ENCODE measurements at places on chromosomes 1 and 21.

- DNase-seq = no peak
Measured at GRCh38 chr1:20220036-20220435, 33.7 kb upstream of the PLA2G2C start.

- no peak for DNase-seq
Measured at GRCh38 chr1:72230746-72231145, 51.6 kb downstream of the NEGR1 start.

- no peak for DNase-seq
Measured at GRCh38 chr21:39553331-39553730, 59.4 kb upstream of the B3GALT5 start.

DNA sequence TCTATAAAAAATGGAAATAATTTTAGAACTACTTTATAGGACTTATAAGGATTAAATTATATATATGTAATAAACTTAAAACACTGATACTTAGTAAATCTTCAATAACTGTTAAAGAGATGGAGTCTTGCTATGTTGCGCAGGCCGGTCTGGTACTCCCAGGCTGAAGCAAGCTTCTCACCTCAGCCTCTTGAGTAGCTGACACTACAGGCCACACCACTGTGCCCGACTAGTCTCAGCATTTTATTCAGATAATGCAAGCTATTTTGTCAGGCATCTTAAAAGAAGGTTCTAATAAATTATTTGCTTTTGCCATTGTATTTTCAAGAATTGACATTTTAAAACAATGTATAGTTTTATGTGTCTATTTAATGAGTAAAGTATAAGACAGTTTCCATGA is 20.8 kb downstream of the CNST start:
- DNase-seq = no peak

DNA sequence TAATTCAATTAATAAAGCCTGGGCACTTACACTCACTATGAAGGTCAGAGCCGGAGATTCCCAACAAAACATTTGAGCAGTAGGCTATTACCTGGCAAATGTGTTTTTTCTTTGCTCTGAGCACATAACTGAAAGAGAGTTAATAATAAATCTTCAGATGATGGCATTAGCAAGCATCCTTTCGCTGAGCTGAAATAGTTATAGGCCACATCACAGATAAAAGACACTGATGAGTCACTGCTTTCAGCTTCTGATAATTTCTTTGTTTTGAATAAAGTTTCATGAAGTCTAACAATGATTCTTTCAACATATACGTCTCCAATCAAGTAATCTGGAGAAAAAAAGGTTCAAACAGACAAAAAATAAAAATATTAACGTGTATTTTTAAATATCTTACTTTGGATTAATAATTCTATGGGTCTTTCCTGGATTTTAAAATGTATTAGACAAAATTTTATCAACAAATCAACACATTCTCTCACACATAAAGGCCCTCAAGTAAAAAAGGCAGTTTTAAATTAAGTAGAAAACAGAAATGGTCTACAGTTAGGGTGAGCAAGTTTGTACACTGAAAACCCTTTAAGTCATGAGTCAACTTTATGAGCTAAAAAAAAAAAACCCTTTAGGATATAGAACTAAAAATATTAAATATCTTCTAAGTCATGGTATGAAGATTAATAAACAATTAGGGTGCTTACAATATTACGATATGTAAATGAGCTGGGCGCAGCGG is 33.1 kb downstream of the LTN1 start:
- no peak for DNase-seq

DNA sequence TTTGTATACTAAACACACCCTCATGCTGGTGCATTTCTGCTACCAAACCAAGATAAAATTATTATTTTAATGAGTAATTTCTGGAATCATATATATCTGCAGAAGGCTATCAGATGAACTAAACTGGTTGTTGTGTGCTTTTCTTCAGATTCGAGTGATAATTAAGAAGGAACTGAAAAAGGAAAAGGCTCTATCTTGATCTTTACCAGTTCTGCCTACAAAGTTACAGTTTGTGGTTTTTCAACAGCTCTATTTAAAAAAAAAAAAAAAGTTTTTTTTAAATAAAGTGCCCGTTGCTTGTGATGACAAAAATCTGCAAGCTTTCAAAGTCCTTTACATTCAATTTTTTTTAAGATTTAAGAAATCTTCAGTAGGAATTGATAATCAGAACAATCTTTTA is 13.6 kb downstream of the DENND1B start:
- no peak for DNase-seq

DNA sequence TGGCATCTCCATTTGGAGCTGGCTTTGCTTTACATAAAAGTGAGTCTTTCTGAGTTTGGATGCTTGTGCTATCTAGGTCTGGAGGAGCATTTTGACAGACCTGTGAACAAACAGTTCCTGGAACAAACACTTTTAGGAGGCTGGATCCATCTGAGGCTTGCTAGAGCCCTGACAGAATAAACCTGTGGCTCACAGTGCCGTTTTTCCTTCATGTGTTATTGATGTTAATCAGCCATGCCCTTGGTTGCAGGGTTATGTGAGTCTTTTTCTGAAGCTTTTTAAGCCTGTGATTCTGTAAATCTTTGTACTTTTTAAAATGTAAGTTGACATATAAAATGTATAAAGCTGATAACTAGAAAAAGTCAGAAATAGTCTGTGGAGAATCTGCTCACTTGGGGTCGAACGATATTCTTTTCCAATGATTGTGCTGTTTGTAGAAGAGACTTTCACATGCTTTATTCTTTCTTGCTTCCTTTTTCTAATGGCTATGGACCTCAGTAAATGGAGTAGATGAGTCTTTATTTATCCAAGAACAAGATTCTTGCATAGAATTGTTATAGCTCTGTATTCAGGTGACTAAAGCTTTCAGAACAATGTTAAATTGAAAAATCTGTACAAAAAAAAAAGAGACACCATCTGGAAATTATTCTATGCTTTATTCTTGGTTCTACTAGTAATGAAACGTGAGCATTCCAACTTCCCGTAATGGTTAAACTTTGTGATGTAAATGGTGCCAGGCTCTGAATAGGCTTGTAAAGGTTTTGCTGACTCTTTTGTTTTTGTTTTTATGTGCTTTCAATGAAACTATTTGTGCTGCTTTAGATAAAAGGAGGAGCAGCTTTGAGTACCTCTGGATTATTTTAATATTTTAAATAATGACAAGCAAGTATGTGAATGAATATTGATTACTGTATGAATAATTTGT is 53.7 kb downstream of the CACHD1 start:
- no peak for DNase-seq

- DNase-seq = no peak
Measured at GRCh38 chr1:192573499-192573898, 2.1 kb upstream of the RGS1 start.

- no peak for DNase-seq
Measured at GRCh38 chr1:69483246-69483645, 84.5 kb upstream of the LRRC7 start.

DNA sequence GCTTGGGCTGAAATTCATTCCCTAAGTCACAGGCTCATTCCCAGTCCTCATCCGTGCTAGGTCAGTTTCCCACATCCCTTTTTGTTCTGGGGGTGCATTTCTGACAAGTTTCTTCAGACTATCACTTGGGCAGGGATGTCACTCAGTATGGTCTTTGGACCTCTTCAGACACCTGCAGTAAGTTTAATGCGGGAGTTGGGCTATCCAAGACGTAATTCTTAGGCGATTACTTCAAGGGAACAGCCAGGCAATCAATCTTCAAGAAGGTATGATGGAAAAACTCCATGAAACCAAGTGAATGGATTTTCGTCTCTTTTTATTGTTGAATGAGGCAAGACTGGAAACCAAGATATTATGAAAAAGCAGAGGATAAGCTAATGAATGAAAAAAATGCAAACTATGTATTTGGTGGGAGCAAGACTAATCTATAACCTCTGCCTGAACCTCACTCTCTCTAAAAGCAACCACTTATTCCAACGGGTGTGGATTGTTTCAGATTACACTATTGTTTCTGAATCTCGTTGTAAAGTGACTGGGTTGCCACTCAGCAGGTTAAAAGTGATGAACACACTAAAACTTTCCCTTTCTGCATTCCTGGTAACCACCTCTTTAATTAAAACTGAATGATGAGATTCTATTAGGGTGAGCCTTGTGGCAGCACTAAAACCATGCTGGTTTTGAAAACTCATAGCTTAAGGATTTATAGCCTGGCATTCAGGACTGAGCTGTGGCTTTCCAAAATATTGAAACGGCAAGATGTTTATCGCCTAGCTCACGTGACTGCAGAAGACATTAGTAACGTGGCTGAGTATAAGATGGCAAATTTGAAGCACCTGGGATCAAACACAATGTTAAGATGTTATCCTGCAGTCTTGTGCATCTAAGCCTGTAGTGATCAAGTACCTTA is 1.1 kb downstream of the RASAL2 start:
- no peak for DNase-seq

DNA sequence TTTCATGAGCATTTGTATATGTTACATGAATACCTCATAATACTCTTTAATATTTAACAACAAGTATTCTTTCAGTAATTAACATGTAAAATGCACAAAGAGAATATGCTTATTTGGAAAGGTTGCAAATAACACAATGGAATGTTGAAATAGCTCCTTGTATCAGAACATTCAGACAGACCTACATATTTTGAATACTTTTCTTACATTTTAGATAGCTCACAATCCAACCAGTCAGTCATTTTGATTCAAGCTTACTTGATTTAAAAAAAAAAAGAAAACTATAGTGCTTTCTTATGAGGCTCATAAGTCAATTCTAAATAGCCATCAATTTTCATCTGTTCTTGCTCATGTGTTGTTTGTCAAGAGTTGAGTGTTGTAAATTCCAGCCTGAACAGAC is 518.8 kb downstream of the ADGRL2 start:
- no peak for DNase-seq

- no peak for DNase-seq
Measured at GRCh38 chr1:33332357-33332789, 11.5 kb upstream of the A3GALT2 start.

DNA sequence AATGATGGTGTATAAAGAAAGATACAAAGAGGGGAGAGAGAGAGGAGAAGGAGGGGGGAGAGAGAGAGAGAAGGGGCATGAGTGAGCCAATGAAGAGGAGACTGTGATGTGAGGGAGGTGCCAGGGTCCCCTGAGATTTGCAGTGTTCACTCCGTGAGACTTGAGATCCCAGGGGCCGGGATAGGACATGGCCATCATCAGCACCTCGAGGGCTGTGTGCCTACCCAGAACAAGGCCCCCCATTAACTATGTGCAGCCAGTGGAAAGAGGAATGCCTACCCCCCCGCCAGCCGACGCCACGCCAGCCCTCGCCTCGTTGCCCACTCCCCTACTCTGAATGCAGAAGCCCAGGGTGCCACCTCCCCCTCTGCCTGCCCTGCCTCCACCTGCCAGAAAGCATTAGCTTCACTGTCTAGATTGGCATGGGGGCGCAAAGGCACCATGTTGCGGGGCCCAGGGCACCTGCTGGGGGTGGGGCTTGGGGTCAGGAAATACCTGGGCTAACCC is 14.8 kb downstream of the LGR6 start:
- no peak for DNase-seq

DNA sequence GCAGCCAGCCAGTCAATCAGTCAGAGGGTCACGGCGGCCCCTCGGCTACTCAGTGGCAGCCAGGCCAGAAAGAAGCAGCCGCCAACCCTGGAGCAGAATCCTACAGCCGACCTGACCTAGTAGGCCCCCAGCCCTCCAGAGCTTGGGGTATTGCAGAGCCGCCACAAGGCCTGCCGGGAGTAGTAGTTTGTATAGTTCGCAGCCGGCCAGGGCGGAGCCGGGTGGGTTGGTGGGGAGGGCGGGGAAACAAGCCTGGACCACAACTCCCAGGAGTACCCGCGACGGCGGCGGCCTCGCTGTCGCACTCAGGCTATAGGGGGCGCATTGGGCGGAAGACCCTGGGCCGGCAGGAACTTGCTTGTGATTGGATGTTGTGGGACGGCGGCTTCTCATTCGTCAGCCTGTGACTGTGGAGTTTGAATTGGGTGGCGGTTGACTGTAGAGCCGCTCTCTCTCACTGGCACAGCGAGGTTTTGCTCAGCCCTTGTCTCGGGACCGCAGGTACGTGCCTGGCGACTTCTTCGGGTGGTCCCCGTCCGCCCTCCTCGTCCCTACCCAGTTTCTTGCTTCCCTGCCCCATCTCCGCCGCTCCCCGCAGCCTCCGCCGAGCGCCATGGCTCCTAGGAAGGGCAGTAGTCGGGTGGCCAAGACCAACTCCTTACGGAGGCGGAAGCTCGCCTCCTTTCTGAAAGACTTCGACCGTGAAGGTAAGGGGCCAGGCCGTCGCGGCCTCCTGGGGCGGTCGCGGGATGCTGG is at the start of gene CDCA8:
Gene CDCA8, plus strand, starts transcription at position 439 of the 756 bp plus-strand sequence. Its CDS starts 175 bp downstream, at position 614.
- DNase-seq = peak; percentile 94

Measured in NCI-H1930 (cell line).